ENCODE measurements at places on chromosomes 6 and 20. TPM values are rescaled to one million over a fixed set of nuclear protein-coding genes. Genes with fewer than 3 reads are reported as not detected.

DNA sequence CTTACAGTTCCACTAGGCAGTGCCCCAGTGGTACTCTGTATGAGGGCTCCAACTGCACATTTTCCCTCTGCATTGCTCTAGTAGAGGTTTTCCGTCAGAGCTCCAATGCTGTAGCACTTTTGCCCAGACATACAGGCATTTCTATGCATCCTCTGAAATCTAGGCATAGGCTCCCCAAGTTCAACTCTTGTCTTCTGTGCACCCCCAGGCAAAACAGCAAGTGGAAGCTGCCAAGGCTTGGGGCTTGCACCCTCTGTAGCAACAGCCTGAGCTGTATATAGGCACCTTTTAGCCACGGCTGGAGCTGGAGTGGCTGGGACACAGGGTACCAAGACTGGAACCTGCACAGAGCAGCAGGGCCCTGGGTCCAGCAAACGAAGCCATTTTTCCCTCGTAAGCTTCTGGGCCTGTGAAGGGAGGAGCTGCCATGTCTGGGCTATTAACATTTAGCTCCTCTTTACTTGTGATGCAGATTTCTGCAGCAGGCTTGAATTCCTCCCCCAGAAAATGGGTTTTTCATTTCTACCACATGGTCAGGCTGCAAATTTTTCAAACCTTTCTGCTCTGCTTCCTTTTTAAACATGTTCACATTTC, 596.2 kb upstream of the ADGRB3 start:
- DNase-seq = no peak

DNA sequence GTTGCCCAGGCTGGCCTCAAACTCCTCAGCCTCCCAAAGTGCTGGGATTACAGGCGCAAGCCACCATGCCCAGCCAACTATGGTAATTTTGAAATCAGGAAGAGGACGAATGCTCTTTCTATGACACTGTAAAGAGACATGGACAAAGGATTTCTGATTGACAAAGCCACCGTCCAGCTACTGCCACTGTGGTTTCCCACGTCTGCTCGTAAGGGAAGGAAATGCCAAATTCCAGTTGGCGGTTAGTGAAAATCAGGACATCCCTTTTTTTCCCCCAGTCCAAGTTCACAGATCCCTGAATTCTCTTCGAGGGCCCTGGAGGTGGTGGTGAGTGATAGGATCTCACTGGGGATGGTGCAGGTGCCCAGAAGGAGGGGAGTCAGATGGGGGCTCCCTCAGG, 31.2 kb downstream of the SNAI1 start:
- no peak for DNase-seq

GRCh38 chr20:9068841-9069663, at the start of gene PLCB4:
Gene PLCB4, plus strand, starts transcription at chr20:9069087. Its CDS starts 238,728 bp downstream, at chr20:9307815.
- peak; percentile 71 for DNase-seq

GRCh38 chr6:112215488-112216284, 38.7 kb downstream of the LAMA4 start:
- DNase-seq = no peak

GRCh38 chr20:10221021-10221420, 2.4 kb downstream of the SNAP25 start:
- no peak for DNase-seq

- peak; percentile 96 for DNase-seq
These were observed 82.4 kb upstream of the TAB2 start for GRCh38 chr6:149235130-149235561.

- DNase-seq = peak; percentile 81
These were observed 306.8 kb downstream of the FOXC1 start for GRCh38 chr6:1916334-1917070.

DNA sequence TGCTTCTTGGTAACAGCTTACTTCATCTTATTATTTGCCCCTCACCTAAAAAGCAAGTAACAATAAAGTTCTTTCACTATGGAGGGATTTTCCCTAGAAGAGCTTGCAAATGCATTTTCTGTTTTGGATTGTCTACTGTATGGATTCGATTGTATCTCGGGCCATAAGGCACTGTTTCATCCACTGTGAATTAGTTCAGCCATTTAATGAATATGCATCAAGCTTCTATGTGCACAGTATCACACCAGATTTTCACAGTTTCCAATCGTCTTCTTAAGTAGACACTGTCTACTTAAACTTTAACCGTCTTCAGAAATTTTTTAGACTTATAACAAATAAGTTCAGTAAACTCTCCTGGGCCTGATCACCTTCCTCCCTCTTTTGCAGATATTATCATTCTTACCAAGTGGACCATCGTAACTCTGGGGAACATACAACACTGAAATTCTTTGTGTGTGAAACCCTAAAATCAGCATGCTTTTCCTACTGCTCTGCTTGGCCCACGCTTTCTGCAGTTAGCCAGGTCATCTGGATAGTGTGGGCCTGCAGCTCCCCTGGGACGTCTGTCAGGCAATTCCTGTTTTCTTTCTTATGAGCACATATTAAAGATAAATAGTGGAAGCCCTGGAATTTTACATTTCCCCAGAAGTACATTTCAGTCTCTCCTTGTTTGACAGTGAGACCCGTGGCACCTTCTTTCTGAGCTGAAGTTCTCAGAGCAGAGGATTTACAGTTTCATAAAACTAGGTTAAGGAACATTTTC, 136.5 kb upstream of the PDE10A start:
- DNase-seq = no peak

DNA sequence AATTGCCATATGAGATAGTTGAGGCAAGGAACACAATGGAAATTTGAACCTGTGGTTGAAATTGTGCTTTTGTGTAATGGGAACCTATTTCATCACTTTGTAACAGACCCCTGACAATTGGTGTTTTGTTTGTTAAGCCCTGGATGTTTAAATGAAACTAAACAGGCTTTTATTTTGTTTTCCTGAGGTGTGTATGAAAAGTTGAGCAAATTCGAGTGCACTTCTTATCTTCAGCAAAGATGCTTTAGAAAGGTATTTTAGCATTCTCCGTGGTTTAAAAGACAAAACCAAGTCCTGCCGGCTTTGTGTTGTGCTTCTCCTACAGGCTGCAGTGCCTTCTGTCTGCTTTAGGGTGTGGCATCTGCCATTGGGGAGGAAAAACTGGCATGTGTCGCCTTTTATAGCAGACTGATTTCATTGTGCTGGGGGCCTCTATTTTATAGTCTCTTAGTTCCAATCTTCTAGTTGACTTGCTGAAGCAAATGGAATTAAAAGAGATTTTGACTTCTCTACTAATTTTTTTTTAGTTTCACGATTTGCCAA, 2.2 kb upstream of the ARID1B start:
- DNase-seq = peak; percentile 41

- no peak for DNase-seq
These were observed 216.1 kb upstream of the SYNDIG1 start for GRCh38 chr20:24253321-24253720.

The PNPLA1 gene
- not detected for total RNA-seq

The DNAH8 gene
- not detected for total RNA-seq

The CSNK2B gene
- 371 TPM for total RNA-seq

The SLC17A1 gene
- not detected for total RNA-seq

The GSTA3 gene
- total RNA-seq = not detected

All from RPMI7951 (cell line).